Stimulated activated memory B cell treated with anti-CD40 and anti-IgM and Interleukin-4, amounts not matched to agents 10 μg/mL and 1 μg/mL and 100 μg/mL, for 72 hours (primary cell): ENCODE measurements at places on chromosomes 1 and 21.

DNA sequence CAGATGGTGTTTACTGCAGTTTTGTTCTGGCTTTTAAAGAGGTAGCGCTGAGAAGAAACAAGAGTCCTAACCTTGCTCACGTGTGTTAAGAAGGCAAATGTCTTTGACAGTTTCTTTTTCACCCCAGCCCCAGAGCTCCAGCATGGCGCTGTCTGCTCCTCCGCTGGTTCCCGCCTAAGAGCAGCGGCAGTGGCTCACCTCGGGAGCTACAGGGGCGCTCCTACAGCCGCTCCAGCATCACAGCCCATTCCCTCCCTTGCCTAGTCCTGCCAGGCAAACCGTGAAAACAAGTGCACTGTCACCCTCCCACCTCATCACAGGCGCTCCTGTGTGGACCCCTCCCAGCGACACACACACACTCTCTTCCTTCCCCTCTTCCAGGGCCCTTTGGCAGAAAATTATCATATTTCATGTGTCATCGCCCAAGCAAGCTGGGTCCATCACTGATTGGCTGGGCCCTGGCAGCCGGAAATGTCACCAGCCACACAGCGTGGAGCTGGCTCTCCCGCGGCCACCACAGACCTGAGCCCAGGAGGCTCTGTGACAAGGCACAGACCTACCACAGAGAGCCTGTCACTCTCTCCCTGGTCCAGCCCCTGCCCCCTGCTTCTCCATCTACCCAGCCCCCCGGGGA, 1.2 kb upstream of the HIVEP3 start:
- peak; percentile 68 for ATAC-seq

- ATAC-seq = no peak
These were observed 47.1 kb upstream of the COL6A2 start for GRCh38 chr21:46050668-46051378.

GRCh38 chr1:233183226-233184020, 112.1 kb downstream of the PCNX2 start:
- no peak for ATAC-seq

DNA sequence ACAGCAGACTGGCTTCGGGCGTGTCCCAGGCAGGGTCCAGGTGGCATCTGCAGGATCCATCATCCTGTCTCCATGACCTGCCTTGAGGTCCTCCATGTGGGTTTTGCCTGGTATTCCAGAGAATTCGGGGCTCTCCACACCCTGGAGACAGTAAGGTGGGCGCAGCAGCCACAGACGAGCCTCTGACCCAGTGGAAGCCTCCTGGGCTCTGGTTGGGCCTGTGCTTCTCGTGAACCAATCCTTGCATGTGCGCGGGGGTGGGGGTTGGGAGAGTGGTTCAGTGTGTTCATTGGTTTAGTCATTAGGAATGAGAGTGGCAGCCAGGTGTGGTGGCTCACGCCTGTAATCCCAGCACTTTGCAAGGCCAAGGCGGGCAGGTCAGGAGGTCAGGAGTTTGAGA, 32.1 kb upstream of the TNFRSF1B start:
- no peak for ATAC-seq

DNA sequence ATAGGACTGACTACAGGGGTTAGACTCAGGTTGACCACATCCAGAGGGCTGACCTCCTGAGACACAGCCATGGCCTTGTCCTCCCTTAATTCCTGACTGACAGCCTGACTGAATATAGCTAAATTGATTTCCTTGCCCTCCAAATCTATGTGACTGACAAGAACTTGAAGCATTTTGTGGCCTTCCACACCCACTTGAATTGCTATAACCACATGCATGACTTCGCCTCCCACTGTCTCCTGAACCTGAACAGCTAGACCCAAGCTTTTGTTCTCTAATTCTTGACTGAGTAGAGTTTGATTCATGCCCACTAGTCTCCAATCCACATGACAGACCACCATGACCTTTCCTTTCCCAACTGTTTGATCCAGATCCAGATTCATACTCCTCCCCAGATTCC, 3.1 kb downstream of the FLG2 start:
- no peak for ATAC-seq
